ENCODE measurements at places on chromosomes 11 and 22.

GRCh38 chr22:44112191-44112590 is 68.5 kb upstream of the PARVG start:
- no peak for DNase-seq

DNA sequence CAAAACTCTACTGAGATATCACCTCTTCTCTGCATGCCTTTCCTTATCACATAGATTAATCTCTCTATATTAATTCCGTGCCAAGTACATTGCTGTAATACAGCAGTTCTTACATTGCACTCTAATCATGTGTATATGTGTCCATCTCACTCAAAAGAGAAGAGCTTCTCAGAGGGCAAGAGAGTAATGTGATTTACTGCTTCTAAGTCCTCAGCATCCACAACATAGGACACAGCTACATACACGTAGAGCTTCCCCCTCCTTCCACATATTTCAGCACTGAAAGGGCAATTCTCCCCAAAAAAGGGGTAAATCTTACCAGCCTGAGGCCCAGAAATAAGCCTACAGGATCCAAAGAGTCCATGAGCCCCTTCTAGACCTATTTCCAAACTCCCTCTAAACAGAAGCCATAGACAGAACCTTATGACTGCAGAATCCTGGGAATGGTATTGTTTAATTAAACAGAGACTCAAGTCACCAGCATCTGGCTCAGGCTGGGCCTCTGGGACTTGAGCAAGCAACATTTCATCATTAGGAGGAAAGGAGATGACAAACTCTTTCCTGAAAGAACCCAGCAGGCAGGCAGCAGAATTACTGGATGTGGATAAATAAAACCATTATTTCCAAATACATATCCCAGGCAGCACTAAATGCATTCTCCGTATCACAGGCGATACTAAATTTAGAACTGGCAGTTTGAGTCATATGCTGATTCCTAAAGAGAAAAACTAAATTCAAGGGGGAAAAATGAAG is 87.2 kb downstream of the KCNC1 start:
- no peak for DNase-seq

- DNase-seq, result no peak
Measured at GRCh38 chr22:30286813-30287647, 2.3 kb downstream of the CASTOR1 start.

DNA sequence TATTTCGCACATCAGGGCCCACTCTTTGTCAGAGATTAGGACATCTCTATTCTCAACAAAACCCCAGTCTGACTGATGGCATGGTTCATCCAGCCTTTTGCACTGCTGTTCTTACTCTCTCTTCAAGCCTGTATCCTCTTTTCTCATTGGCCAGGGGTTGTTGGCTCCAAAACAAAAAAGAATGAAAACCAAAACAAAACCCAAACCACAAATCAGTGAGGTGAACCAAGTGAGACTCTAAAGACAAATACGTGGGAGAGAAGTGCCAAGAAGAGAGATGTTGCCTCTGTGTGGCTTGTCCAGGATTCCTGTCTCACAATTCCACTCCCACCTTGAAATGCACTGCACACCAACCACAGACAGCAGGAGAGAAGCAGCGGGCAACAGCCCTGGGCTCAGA is 278.9 kb upstream of the NARS2 start:
- DNase-seq, result no peak

- no peak for DNase-seq
Measured at GRCh38 chr11:120224972-120225909, 14.4 kb downstream of the OAF start.

DNA sequence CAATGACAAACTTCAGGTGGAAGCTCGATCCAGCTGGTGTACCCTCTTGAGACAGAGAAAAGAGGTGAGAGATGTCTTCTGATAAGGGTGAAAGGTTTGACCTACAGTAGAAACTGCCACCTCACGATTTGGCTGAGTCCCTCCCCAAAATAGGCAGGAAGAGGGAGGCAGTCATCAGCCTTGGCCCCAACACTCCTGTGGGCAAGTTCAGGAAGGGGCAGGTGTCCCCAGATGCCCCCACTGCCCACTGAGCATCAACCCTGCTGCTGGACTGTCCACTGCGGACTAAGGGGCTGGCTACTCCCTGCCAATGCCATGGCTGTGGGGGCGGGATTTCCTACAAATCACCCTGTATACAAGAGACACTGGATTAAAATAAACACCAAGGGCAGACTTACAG is 441.4 kb downstream of the BUD13 start:
- no peak for DNase-seq

DNA sequence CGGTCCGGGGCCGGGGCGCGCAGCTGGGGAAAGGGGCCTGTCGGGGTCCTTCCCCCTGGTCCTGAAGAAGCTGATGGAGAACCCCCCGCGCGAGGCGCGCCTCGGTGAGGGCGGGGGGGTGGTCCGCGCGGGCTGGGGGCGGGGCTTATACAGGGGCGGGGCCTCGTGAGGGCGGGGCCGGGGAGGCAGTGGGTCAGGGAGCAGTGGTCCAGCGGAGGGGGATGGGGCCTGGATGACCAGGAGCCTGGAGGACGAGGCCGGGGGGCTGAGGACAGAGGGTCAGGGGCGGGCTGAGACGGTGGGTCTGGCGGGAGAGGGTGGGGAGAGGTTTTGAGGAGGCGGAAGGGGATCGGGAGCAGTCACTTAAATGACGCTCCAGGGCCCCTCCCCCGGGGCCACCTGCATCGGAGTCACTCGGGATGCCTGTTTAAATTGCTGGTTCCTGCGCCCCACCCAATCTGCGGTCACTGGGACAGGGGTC is 396 bp downstream of the TEF start:
- no peak for DNase-seq

GRCh38 chr22:43185860-43186261 is 1.1 kb downstream of the TTLL12 start:
- DNase-seq, result no peak

DNA sequence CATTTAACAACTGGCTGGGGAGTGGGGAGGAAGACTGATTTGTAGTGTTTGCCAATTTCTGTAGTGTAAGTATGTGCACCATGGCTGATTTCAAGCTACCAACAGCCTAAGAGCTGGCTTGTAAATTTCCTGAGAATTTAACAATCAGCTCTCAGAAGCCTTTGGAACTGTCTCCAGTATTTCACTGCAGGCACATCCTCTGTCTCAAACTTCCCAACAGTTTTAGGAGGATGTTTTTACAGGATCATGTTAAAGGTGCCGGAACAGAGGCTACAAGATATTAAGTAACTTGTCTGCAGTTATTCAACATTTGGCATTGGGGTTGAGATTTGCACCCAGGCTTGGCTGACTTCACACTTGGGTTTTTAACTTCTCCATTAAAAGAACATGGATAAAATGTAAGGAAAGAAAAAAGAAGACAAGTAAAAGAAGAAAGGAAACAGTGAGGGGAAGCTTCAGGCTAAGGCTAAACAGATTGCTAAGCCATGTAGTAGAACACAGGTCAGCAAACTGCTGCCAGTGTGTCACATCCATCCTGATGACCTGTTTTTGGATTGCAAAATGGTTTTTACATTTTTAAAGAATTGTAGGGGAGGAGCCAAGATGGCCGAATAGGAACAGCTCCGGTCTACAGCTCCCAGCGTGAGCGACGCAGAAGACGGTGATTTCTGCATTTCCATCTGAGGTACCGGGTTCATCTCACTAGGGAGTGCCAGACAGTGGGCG is 204.8 kb upstream of the SESN3 start:
- no peak for DNase-seq

GRCh38 chr22:44583854-44584253 is 85.8 kb upstream of the RTL6 start:
- DNase-seq, result no peak

- DNase-seq, result no peak
Measured at GRCh38 chr11:127926721-127927120, 660.6 kb downstream of the ETS1 start.

DNA sequence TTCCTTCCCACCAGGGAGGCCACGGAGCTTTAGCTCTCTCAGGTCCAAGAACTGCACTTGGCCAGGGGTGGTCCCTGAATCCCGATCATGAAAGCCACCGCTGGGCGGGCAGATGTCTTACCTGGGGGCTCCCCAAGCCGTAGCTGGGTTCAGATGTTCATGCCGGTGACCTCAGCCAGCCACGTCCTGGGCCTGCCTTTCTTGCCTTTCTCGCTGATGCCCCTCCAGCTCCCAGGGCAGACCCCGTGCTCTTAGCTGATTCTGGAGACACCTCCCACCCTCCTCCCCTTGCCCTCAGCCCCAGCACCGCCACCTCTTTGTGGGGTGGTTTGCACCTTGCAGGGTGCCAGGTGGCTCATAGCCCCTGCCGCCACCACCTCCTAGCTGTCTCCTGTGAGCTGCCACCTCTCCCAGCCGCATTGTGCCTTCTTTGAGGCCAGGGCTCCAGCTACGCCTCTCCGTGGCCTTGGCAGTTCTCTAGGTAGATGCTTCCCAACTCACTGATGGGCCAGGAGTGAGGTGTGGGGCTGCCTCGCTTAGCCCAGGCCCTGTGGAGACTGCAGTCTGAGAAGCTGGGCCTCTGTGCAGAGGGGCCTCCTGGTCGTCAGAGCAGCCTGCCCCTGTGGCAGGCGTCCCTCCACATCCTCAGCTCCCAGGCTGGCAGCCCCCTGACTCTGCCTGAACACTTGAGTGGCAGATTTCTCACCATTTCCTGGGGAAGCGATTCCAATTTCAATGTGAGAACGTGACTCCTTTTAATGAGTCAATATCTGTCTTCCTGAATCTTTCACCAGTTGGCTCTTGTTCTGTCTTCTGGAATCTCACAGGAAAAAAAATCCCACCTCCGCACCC is 97.6 kb upstream of the B3GAT1 start:
- DNase-seq, result no peak

GRCh38 chr22:19394274-19395050 is 37.1 kb downstream of the HIRA start:
- DNase-seq, result no peak

GRCh38 chr22:47279746-47280145 is 517.3 kb downstream of the TBC1D22A start:
- DNase-seq, result no peak

GRCh38 chr11:10487002-10487647 is 32.1 kb downstream of the AMPD3 start:
- DNase-seq, result no peak

- DNase-seq, result no peak
Measured at GRCh38 chr11:79100093-79100910, 340.5 kb downstream of the TENM4 start.

DNA sequence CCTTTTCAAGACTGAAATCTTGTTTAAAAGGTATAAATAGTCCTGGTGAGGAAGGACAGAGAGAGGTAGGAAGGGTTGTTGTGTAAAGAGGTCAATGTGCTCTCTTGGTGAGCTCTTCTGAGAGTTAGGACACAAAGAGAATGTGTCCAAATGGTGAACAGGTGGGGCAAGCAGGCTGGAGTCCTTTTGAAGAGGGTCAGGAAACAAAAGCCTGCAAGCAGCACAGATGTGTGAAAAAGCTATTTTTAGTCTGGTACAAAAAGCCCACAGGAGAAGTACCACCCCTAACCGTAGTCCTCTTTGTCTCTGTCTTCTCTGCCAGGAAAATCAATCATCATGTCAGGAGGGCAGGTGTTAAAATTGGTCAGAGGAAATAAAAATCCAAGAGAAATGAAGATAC is 54.4 kb upstream of the SYN3 start:
- DNase-seq, result no peak

DNA sequence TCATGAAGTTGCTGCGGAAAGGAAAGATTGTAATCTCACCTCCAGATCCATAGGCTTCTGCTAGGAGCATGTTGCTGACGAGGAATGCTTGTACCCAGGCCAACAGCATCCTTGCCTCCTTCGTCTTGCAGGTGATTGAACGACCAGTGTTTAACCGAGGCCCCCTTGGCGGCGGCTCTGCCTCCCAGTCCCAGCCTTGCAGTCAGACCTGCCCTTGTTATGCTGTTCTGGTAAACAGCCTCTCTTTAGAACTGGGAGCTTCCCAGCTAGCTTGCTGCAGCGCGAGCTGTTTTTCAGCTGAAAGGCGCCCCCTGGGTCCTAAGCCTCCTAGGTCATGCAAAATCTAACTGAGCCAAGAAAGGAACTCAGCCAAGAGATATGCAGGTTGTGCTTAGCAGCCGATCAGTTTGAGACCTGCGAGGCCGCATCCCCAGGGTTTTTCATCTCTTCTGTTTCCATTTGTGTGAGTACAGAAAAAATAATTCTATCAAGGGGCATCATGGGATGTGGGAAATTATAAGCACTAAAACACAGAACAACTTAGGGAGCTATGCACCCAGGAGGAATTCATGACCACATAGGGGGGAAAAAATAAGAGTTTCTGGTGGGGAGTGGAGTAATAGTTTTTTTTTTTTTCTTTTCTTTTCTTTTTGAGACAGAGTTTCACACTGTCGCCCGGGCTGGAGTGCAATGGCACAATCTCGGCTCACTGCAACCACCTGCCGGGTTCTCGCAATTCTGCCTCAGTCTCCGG is at the start of gene PIK3IP1:
PIK3IP1 (minus strand) TSS at position 253 of the 754 bp plus-strand sequence; CDS start at position 109, 144 bp downstream.
- peak; percentile 28 for DNase-seq

DNA sequence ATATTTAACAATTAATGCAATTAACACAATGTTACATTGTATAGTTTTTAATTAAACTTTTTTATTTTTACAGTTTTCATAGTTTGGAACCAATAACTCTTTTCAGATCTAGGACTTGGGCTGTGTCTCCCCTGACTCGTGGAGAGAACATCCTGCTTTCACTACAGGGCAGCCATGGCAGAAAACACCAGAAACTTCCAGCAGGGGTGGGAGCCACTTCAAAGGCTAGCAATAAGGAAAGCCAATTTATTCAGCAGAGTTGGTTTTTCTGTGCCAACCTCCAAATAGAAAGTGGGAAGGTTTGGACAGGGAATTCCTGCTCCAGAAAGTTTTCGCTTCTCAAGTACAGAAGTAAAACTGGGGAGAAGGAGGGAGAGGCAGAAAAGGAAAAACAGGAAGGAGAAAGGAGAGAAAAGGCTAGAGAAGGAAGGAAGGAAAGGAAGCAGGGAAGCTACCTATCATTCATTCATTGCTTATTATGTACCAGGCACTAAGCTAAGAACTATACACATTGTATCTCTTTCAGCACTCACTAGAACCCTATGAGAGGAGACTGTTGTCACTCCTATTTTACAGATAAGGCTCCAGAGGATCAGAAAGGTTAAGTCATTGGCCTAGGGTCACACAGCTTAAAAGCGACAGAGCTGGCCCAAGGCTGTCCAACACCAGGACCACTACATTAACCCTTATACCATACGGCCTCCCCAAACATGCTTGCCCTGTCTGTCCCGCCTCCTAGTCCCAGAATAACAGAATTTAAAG is 54.8 kb upstream of the CREB3L1 start:
- DNase-seq, result no peak

DNA sequence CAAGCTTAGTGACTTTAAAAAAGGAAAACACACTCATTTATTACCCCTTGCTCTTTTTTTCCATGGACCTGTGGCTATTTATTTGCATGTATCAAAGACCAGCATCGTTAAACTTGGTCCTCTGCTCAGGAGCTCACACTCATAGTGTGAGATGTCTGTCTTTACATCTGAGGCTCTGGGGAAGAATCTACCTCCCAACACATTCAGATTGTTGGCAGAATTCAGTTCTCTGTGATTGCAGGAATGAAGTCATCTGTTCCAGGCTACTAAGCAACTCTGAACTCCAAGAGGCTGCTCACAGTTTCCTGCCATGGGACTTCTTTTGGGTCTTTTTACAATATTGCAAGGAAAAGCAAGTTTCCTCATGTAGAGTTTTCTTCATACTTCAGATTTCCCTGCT is 138.8 kb downstream of the LRRC4C start:
- no peak for DNase-seq
